Tibial nerve (tissue), 4 donors: ENCODE measurements at places on chromosomes 5 and 9.

GRCh38 chr5:31844622-31845345 is 205.9 kb downstream of the PDZD2 start:
- no peak for DNase-seq

DNA sequence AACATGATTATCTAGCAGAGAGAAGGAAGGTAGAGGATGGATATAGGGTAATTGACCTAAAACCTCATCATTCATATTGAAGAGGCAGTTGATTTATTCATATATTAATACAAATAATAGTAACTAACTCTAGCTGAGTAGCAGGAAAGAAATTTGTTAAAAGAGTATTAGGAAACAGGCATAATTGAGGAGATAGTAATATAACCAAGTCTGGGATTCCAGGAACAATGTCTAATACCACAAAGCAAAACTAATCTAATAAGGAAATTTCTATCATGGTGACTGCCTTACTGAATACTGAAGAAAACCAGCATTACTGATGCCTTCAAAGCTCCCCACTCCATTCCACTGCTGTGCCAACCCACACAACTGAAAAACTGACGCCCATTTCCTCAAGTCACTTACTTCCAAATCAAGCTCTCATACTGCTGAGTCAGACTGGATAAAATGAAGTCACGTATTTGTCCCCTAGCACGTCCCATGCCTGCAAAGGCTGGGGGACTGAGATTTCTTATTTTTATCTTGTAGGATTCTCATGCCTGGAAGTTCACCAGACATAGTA is 153.9 kb downstream of the SMC2 start:
- no peak for DNase-seq

DNA sequence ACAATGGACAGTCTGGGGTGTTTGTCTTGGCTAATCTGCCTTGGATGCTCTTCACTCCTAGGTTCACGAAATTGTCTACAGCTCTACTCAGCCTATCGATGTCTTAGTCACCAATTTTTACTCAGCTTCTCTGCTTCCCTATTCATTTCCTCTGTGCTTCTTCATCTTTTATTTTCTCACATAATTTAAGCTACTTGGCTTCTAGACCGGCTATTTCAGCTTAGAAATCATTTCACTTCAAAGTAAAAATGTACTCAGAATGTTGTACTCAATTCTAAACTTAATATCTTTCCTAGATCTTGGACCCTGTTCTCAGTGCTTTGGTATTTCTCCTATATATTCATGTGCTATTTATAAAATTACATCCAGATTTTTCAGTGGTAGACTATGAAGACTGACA is 430.0 kb upstream of the FTMT start:
- DNase-seq = no peak

DNA sequence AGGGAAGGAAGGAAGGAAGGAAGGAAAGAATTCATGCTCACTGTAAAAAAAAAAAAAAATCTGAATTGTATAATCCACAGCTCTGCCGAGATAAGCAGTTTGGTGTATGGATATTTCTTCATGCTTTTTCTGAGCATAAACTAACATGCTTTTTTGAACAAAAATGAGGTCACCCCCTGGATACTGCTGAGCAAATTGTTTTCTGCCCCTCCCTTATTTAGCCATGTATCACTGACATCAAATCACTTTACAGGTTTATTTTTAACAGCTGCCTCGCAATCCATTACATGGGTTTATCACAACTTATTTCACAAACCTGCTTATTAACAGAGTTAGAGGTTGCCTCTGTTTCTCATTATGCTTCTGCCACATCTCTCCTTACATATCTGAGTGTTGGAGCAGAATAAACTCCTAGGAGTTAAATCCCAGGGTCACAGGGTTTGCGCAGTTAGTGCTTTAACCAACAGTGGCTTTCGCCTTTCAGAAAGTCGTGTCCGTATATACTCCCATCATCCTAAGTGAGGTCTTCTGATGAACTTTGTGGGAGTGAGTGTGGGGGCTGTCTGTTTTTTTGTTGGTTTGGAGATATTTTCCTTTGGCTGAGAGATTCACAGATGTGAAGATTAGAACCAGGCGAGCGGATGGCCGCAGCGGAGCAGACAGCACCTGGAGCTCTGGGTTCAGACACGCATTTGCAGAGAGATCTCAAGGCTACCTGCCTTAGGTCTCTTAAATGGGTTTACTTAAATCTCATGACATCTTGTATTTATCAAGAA is 57.7 kb downstream of the AK8 start:
- DNase-seq = no peak

- DNase-seq = no peak
These were observed 27.3 kb upstream of the TRIM14 start for GRCh38 chr9:98146101-98146991.

DNA sequence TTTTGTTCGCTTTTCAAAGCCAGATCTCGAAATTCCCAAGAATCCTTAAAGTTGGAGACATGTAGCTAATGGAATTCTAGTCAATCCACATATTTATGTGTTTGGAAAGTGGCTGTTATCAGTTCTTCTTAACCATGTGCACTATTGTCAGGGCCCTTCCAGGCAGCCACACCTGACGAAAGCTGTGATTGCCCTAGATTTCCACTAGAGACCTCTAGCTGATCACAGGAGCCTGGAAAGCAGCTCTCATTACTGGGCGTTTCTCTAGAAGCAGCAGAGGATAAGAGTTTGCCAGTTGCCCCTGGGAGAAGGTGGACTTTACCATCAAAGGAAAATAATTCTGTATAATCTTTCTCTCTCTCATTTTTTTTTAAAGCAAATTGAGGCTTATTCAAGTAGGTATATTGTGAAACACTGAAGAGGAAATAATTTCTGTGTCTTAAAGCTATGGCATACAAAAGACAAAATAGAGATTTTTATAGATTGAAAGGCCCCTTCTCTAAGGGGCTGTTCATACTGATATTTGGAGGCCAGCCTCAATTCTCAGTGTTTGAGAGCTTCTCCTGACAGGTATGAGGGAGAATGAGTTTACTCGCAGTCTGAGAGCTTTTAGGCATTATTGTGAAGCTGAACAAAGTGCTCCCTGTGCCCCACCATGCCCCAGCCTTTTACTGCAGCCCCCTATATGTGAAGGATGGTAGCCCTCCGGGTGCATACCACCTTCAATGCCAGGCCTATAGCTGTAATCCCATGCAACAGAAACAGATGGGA is 405.4 kb upstream of the ACTBL2 start:
- DNase-seq = peak; percentile 22

GRCh38 chr5:64165500-64166200 is at the start of gene RNF180:
TSS of gene RNF180 (plus strand) at chr5:64165843. CDS start at chr5:64200808, 34,965 bp downstream.
- DNase-seq = no peak

DNA sequence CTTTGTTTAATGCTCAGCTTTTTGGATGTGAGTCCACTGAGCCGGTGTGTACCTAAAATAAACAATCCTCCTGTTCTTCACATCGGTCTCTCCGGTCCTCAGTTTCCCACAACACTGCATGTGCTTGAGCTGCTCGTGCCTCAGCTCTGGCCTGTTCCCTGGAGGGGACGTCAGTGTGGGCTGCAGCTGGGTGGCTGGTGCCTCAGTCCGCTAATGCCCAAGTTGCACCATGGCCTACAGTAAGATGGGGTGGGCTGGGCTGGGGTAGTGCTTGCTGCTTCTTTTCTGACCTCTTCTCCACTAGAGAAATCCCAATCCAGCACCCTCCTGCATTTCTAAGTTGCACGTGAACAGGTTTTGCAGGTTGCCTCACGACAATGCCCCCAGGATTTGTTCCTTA is 595 bp upstream of the BTNL9 start:
- no peak for DNase-seq

DNA sequence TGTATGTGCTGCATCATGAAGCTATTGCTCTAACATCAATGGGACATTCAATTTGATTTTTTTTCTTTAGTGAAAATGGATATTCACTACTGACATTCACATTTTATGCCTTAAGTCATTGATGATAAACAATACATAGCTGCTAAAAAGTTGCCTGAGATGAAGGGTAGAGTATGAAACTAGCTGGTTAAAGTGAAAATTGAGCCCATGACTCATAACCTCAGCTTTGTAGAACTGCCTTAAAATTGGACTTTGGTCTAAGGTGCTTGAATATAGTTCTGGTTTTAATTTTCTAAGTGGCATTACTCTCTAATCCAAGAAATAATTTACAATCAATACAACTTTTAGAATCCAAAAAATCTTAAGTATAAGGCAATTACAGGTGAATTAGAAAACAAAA is 740.4 kb upstream of the RIOK2 start:
- DNase-seq = no peak

- DNase-seq = no peak
These were observed 36.2 kb downstream of the SNX18 start for GRCh38 chr5:54553659-54554207.

GRCh38 chr9:77882294-77882693 is 149.3 kb downstream of the GNAQ start:
- no peak for DNase-seq

DNA sequence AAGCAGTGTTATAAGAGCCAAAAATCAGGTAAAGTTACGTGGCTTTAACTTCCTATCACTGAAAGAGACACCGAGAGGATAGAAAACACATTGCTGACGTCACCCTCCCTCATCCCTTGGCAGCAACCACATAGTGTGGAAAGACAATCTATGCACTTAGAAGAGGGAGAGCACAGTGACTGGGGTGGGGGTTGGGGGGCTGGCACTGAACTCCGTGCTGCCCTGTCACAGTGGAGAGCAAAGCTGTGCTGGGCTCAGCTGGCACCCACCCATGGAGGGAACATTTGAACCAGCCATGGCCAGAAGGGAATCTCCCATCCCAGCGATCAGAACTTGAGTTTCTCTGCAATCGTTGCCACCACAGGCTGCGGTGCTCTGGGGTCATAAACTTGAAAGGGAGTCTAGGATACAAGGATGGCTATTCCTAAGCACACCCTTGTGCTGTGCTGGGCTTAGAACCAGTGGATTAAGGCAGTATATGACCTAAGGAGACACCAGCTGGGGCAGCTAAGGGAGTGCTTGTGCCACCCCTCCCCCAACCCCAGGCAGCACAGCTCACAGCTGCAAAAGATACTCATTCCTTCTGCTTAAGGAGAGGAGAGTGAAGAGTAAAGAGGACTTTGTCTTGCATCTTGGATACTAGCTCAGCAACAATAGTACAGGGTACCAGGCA is 73.4 kb downstream of the KIAA0825 start:
- no peak for DNase-seq

GRCh38 chr9:1879501-1879900 is 135.6 kb upstream of the SMARCA2 start:
- no peak for DNase-seq

GRCh38 chr5:79056847-79057246 is 12.6 kb downstream of the DMGDH start:
- DNase-seq = no peak

GRCh38 chr5:125152044-125152443 is 405.6 kb upstream of the ZNF608 start:
- no peak for DNase-seq

GRCh38 chr5:150142959-150143349 is 12.7 kb downstream of the PDGFRB start:
- DNase-seq = peak; percentile 74

- no peak for DNase-seq
These were observed 68.1 kb downstream of the ARHGEF28 start for GRCh38 chr5:73694089-73694488.

DNA sequence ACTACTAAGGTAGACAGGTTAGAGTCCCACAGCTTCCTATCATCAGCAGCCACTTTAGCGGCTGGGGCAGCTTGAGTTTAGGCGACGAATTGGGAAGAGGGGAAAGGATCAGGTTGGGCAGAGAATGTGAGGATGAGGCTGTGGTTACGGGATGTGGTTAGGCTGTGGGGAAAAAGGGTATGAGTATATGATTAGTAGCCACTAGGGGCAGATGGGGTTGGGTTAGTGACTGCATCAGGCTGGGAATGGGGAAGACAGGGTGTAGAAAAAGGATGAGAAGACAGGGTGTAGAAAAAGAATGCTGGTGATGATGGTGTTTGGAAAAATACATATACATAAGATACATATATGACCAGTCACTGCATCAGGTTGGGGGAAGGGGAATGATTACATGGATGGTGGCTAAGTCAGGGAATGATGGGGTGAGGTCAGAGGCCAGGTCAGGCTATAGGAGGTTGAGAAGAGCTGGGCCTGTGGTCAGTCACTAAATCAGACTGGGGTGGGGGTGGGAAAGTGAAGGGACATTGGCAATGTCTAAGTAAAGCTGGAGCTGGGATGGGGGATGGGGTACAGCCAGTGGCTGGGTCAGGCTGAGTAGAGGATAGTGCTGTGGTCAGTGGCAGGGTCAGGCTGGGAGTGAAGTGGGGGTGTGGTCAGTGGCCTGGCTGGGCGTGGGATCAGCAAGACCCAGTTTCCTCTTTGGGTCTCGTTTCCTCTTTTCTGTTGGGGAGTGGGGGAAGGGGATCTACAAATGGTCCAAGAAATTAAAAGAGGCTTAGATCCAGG is 2.1 kb downstream of the TLN1 start:
- DNase-seq = peak; percentile 42

- DNase-seq = no peak
These were observed at the start of gene IDNK for GRCh38 chr9:83622939-83623678. TSS of gene IDNK (plus strand) at chr9:83623143. CDS start at chr9:83623172, 29 bp downstream.

DNA sequence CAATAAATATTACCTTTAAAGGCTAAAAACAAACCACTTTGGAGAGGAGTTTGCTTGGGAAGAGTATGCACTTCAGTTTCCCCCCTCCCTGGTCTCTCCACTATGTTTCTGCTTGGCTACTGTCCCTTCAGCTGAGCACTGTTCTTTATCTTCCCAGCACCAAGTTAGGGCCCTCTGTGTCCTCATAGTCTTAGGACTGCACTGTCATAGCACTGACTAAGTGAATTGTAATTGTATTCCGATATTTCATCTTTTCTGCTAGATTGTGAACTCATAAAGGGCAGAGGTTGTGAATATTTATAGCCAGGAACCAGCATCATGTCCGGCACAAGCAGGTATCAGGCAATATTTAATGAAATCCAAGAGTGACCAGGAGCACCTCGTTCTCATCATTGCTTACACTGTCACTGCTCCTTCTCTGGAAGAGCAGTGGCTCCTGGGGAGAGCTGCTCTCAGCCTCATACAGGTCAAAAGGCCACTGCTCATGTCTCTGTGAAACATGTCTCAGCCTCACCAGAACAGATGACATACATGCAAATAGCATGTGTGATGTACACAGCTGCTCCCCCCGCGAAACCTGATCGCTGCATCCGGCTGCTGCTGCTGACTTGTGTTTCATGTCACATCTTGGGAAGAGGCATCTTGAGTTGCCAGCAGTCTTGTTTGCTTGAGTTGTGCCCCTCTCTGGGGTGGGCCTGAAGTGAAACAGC is 279.7 kb upstream of the MSX2 start:
- no peak for DNase-seq

DNA sequence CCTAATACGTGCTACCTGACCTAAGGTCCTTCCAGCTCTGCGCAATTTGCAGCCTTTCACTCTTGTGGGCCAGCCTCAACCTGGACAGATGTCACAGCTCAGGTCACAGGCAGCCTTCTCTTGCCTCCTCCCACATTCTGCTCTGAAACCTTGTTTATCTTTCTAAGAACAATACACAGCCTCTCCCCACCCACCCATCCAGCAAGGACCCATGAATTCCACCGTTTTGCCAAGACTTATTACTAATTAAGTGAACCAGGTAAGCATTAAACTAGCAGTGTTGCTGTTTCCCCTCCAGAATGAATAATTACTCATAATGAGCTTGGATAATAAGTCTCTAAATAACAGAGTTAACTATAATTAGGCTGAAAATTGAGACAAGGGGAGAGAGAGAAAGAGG is 11.0 kb downstream of the FABP6 start:
- no peak for DNase-seq

- DNase-seq = no peak
These were observed at the start of gene SPINK13 for GRCh38 chr5:148268566-148268965. TSS of gene SPINK13 (plus strand) at chr5:148268794. CDS start at chr5:148270073, 1,279 bp downstream.

GRCh38 chr5:156482818-156483217 is 155.9 kb downstream of the SGCD start:
- DNase-seq = no peak
